ENCODE measurements at places on chromosomes 3 and 15.

DNA sequence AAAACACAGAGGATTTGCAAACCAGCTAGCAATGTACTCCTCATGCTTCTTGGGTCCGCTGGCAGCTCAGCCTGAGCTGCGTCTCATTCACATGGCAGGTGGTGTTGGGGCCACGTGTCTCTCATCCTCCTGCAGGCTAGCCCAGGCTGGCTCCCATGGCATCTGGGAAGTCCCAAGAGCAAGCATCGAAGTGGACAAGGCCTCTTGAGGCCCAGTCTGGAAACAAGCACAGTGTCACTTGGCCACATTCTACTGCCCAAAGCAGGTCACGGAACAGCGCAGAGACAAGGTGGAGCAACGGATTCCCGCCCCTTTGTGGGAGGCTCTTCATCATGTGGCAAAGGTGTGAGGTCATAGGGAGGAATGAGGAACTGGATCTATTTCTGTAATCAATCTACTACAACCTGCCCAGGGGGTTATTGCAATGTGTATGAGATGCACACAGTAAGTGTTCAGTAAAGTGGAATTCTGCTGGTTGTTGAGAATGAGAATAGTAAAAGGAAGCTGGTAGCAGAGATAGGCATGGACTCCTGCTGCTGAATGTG is 128.3 kb downstream of the TPRA1 start:
- no peak for DNase-seq

DNA sequence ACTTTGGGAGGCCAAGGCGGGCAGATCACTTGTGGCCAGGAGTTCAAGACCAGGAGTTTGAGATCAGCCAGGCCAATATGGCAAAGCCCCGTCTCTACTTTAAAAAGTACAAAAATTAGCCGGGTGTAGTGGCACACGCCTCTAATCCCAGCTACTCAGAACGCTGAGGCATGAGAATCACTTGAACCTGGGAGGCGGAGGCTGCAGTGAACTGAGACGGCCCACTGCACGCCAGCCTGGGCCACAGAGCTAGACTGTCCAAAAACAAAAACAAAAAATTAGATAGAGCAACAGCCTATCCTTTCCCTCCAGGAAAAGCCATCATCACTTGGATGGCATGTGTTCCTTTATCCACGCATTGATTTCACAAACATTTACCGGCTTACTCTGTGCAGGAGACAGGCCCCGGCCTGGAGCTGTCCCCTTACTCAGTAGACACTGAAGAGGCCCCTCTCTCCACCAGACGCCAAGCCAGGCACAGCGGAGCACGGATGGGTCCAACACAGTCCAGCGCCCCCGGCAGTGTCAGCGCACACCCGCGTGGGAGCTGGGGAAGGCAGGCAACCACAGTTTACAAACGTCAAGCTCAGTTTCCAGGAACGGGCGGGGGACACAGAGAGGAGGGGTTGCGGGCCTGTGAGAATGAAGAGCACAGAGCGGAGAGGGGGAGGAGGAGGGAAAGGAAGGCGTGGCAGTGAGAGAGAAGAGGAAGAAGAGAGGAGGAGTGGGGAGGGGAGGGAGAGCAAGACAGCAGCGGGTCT is 3.1 kb downstream of the GP5 start:
- DNase-seq, result peak; percentile 67

- no peak for DNase-seq
Observed at GRCh38 chr3:175260145-175260794, 401.1 kb downstream of the NAALADL2 start.

DNA sequence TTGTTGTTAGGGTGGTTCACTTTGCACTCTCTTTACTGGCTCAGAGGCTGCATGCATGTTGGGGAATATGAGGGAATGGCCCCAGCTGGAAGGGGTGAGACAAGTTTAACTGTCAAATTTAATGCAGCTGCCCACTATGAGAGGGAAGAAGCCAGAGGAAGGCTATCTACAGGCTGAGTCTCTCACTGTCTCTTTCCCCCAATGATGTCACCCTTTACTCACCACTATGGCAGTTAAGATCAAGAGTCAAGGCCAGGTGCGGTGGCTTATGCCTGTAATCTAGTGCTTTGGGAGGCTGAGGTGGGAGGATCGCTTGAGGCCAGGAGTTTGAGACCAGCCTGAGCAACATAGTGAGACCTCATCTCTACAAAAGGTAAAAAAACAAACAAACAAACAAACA is 12.2 kb upstream of the RBMS3 start:
- DNase-seq, result no peak

- no peak for DNase-seq
Observed at GRCh38 chr15:52234596-52235541, 43.7 kb upstream of the GNB5 start.

DNA sequence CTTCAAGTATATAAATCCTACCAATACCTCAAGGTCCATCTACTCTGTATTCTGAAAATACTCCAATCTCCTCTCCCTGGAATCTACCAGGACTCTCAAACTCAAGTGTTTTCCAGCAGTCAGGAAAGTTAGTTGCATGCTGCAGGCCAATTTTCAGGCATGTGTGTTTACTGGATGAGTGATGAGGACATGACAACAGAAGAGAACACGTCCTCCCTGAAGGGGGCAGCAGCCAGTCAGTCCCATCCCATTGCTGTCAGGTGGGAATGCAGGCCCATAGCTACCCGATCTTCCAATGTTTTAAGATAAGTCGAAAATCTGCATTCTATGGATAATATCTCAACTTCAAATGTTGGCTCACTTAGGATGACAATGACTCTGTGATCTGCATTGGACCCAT is 496.2 kb downstream of the FHIT start:
- no peak for DNase-seq

- DNase-seq, result no peak
Observed at GRCh38 chr15:84953136-84953535, 28.5 kb upstream of the PDE8A start.

- DNase-seq, result no peak
Observed at GRCh38 chr3:157649511-157649910, 146.3 kb upstream of the VEPH1 start.

DNA sequence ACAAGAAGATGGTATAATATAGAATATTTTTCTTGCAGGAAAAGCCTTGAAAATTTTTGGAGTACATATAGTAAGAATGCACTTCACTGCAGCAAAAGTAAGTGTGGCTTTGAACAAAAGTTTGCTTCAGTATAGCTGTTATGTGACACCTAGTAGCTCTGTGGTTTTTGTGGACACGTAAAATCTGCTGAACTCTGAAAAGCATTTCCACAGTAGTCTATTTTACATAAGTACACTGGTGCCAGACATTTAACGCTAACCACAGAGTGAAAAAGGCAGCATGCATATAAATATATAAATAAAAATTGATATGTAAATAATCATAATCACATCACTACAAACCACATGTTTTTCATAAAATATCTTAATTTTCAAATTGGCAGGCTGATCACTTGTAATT is 39.8 kb downstream of the CGGBP1 start:
- DNase-seq, result no peak

- peak; percentile 97 for DNase-seq
Observed at GRCh38 chr15:64893481-64894394, 18.0 kb upstream of the ANKDD1A start.

DNA sequence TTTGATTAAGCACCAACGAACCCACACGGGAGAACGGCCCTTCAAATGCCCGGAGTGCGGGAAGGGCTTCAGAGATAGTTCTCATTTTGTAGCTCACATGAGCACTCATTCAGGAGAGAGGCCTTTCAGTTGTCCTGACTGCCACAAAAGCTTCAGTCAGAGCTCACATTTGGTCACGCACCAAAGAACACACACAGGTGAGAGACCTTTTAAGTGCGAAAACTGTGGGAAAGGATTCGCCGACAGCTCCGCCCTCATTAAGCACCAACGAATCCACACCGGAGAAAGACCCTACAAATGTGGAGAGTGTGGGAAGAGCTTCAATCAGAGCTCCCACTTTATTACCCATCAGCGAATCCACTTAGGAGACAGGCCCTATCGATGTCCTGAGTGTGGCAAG is 8.7 kb downstream of the ZNF774 start:
- no peak for DNase-seq

- DNase-seq, result no peak
Observed at GRCh38 chr15:51952805-51953204, 18.8 kb downstream of the LEO1 start.

DNA sequence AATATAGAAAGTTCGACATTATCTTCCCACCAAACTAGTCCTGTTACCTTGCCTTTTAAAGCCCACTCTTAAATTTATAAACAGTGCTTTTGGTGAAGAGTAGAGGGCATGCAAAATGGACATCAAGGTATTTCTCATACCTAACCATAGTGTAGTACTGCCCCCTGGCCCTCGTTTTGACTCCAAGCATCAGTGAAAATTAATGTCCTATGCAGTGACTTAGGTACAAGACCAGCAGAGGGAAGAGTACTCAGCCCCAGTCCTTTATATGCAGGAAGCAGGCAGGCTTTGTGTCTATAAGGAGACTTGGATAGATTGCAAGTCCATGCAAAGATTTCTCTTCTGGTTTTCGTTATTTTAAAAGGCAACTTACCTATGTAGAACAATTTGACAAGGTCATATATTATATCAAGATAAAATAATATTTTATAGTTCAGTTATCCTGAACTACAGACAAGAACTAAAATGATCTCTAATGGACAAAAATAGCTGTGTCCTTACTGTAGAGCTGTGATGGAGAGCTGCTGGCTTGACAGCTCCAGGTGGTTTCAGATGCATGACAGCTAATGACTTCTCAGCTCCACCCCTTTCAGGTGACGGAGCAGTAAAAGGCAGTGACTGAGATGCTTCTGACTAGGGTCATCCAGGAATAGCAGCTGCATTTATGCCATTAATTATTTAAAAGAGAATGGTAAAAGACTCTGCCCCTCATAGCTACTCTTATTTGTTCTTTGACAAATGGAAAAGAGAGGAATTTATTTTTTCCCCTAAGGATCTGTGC is 646.1 kb downstream of the SQOR start:
- DNase-seq, result no peak

GRCh38 chr3:184506561-184506991 is 55.0 kb upstream of the EPHB3 start:
- DNase-seq, result no peak

DNA sequence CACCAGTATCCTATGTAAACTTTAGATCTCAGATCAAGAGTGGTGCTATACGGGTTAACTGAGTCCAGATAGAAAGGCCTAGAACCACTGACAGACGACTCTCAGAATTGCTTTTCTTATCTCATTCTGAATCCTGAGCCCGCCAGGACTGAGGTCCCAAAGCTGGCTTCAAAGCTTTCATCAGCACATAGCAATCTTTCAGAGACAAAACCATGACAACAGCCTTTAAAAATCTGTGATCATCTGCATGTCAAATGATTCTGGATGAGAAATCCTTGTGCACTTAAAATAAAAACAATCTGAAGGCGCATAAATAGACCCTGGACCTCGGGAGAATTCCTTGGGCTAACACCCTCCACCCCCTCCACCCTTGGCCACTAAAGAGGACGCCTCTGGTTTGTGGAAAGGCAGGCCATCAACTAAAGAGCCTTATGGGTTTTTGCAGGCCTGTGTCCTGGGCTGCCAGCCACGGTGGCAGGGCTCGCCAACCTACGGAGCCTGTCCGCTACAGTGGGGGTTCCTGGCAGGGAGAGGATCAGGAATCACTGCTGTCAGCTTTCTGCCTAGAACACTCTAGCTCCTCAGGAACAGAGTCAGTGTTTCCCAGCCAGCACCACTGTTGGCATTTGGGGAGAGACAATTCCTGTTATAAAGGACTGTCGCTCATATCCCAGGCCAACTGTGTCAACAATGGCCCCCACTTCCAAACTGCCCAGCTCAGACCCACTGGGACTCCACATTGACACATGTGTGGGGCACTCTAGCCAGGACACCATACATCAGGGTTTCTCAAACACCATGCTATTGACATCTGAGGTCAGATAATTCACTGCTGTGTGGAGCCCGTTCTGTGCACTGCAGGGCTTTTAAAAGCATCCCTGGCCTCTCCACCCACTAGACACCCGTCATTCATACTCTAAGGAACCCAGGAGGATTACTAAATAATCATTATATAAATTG is 20.2 kb downstream of the TLE3 start:
- no peak for DNase-seq

- DNase-seq, result no peak
Observed at GRCh38 chr3:29521751-29522150, 240.9 kb downstream of the RBMS3 start.

GRCh38 chr15:86916671-86917360 is 837.1 kb downstream of the AGBL1 start:
- no peak for DNase-seq

DNA sequence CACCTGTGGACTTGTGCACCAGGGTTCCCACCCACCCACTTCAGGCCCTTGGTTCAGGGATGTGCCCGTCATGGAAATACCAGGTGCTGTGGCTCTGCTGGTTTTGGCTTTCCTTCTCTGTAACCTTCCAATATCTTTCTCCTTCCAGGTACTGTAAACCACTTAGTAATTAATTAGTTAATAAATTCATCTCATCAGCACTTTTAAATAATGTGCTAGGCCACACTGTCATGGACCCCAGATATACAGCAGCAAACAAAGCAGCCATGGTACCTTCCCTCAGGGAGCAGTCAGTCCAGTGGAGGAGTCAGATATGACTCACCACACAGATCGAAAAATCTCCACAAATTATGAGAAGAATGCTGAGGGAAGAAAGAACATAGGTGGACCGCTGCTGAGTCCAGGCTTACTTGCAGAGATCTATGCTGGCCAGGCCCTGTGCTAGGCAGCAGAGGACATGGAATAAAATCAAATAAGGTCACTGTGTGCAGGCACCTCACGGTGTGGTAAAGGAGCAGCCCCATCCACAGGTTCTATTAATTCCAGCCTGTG is 6.8 kb upstream of the GATA2 start:
- no peak for DNase-seq

DNA sequence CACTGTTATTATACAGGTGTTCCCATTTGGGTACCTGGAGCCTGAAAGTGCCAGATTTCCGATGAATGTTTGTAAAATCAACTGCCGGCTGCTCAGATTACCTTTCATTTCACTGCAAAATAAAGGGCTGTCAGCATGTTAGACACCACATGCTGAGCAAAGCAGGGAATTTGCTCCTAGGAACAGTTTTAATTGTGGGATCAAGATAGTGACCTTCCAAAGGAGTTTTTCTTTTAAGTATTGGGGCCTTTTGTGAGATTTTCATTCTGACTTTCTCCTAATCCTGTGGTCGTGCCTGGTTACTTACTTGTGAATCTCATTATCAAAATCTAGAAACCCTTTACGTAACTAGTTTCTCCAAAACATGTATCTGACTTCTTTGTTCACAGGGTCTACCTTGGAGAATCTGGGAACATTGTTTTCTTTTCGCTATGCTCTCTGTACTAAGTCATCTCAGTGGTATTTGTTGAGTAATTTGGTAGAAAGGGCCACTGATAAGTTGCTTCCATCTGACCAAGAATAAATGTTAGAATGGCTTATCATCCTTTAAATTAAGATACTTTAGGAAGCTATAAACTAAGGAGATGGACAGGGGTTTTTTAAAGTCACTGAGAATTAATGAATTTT is 40.8 kb upstream of the LRTM1 start:
- DNase-seq, result no peak

DNA sequence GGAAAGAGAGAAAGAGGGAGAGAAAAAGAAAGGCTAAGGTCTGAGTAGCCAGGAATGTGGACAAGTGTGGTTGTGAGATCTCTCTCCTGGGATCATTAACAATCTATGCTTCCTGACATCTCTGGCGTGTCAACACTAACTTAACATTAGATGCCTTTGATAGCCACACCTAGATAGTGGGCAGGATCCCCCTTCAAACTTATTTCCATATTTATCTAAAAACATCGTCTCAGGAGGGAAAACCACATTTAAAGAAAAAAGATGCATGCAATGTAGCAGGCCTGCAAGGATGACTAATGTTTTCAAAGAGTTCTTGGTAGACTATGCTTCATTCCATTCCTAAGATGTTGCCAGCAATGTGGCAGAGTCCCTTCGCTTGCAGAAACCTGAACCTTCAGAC is 80.9 kb downstream of the MLH1 start:
- no peak for DNase-seq

GRCh38 chr15:88255484-88256278 is 858 bp downstream of the NTRK3 start:
- DNase-seq, result peak; percentile 66
